ENCODE measurements at places on chromosomes 5 and 9. TPM values are rescaled to one million over a fixed set of nuclear protein-coding genes. Genes with fewer than 3 reads are reported as not detected.

Gene PLPPR1
- not detected for total RNA-seq

Gene FOXD4L3
- total RNA-seq, result 1.2 TPM

Gene LCP2
- not detected for total RNA-seq

Gene TAF1L
- not detected for total RNA-seq

- peaks cover 58% of the 10 kb centered on the region for H3K4me1 ChIP-seq
- H3K36me3 ChIP-seq, result peaks cover 39% of the 10 kb centered on the region
- H3K27me3 ChIP-seq, result no peaks in the 10 kb centered on the region
Observed at GRCh38 chr5:172775326-172776234, 4.6 kb upstream of the DUSP1 start.

Gene ACOT12
- not detected for total RNA-seq

- peaks cover 9% of the 10 kb centered on the region for H3K4me1 ChIP-seq
- H3K4me3 ChIP-seq, result no peak overlapping the region
- H3K27ac ChIP-seq, result no peak overlapping the region
- no peaks in the 10 kb centered on the region for H3K36me3 ChIP-seq
- peak; percentile 70 for DNase-seq
Observed at GRCh38 chr5:435961-436640, 6.9 kb upstream of the EXOC3 start.

DNA sequence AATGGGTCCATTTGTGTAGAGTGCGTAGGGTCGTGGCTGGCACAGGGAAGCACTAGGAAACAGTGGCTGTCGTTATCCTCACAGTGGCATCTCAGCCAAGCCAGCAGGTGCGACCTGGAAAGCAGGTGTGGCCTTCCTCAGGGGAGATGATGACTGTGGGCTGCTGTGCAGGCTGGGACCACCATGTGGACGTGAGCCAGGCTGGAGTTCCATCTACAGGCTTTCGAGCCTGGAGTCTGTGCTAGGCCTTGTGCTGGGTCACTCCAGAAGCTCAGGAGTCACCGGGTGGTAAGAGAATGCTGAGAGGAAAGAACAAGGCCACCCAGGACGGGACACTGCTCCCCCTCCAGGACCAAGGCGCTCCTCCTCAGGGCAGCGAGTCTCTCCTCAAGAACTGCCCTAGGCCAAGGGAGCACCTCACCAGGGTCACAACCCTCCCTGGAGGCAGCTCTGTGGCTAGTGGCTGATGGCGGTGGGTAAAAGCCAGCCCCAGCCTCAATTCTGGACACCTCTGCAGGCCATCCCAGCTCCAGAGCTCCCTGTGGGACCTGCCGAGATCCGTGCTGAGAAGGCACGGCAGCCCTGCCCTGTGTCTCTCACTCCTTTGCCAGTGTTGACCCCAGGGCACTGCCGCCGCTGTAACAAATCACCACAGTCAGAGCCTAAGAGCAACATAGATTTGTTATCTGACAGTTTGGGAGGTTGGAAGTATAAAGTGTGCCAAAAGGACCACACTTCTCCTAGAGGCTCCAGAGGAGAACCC lies 36.0 kb downstream of the WHRN start:
- no peak for DNase-seq
- no peaks in the 10 kb centered on the region for H3K36me3 ChIP-seq
- H3K4me1 ChIP-seq, result no peaks in the 10 kb centered on the region
- H3K27me3 ChIP-seq, result no peaks in the 10 kb centered on the region
- H3K4me3 ChIP-seq, result no peak overlapping the region

GRCh38 chr9:109274884-109275730 lies 45.8 kb downstream of the EPB41L4B start:
- H3K4me3 ChIP-seq, result no peak overlapping the region
- DNase-seq, result no peak
- H3K27ac ChIP-seq, result no peak overlapping the region
- H3K36me3 ChIP-seq, result no peaks in the 10 kb centered on the region

DNA sequence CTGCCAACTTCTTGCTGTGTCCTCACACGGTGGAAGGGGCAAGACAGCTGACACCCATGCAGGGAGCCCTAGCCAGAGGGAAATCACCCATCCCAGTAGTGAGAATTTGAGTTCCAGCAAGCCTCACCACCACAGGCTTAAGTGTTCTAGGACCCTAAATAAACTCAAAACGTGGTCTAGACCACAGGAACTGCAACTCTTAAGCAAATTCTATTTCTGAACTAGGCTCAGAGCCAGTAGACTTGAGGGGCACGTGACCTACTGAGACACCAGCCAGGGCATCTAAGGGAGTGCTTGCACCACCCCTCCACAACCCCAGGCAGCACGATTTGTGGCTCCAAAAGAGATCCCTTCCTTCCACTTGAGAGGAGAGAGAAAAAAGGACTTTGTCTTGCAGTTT lies 96.0 kb upstream of the PHF24 start:
- H3K4me1 ChIP-seq, result no peaks in the 10 kb centered on the region
- peaks cover 68% of the 10 kb centered on the region for H3K27me3 ChIP-seq
- no peak overlapping the region for H3K4me3 ChIP-seq
- H3K36me3 ChIP-seq, result no peaks in the 10 kb centered on the region
- DNase-seq, result no peak

GRCh38 chr5:169183576-169183975 lies 117.4 kb downstream of the SLIT3 start:
- H3K4me1 ChIP-seq, result no peaks in the 10 kb centered on the region
- H3K27me3 ChIP-seq, result peaks cover 4% of the 10 kb centered on the region
- H3K27ac ChIP-seq, result no peak overlapping the region
- no peak for DNase-seq
- no peak overlapping the region for H3K4me3 ChIP-seq
- no peaks in the 10 kb centered on the region for H3K36me3 ChIP-seq

Gene ANKRD34B
- 0.29 TPM for total RNA-seq
